ENCODE measurements at places on chromosomes 16 and 17. TPM values are rescaled to one million over a fixed set of nuclear protein-coding genes. Genes with fewer than 3 reads are reported as not detected.
A peak's percentile ranks its signal among the peaks of the same experiment; 100 is the strongest.

- DNase-seq: no peak
These were observed 42.5 kb downstream of the GOSR1 start for GRCh38 chr17:30519707-30520106.

GRCh38 chr16:85592700-85593493 is 20.2 kb upstream of the GSE1 start:
- no peak for DNase-seq

- DNase-seq: peak; percentile 49
These were observed at the start of gene CUEDC1 for GRCh38 chr17:57955183-57955931. TSS of gene CUEDC1 (minus strand) at chr17:57955412. CDS start at chr17:57885564, 69,848 bp downstream.

DNA sequence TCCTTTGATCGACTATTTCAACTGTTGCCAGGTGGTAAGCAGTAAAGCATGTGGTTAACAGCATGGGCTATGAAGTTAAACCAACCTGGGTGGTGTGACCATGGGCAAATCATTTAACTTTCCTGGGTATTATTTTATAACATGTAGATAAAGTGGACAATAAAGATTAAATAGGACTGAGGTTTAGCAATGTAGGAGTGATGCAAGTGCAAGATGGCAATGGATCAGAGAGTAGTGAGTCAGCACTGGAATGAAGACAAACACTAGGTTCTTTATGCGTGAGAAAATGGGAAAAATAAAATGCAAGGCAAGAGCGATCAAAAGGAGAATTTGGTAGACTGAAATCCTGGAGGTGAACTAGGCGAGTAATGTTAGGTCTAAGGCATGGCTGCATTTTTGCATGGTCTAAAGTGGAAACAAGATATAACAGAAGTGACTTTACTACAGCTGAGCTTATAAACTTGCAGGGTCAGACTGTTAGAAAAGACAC is 222.4 kb upstream of the AXIN2 start:
- DNase-seq: no peak

DNA sequence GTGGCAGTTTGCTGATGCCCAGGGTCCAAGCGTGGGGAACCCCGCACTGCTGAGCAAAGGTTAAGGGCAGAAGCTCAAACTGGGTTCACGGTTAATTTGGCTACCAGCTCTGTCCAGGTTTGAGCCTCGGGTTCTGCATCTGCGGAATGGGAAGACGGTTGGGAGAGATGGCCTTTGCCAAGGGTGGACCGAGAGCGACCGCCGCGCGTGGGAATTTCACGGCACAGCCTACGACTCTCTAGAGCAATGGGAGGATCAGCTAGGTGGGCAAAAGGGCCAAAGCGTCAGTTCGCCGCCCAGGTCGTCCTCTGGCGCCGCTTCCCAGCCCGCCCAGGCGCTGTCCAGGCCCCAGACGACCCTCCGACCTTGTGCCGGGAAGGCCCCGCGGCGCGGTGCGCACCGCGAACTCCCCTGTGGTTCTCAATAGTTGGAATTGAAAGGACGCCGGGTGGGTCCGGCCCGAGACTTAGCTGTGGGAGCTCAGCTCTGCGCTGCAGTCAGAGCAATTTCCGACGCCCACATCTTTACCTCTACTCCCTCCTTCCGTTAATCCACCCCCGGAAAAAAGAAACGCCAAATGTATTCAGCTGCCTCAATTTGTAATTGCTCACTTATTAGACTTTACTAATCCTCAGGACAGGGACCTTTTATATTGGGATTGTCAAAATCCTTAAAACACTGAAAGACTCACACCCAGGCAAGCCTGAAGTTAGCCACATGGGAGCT is 2.5 kb upstream of the HS3ST3B1 start:
- DNase-seq: no peak

DNA sequence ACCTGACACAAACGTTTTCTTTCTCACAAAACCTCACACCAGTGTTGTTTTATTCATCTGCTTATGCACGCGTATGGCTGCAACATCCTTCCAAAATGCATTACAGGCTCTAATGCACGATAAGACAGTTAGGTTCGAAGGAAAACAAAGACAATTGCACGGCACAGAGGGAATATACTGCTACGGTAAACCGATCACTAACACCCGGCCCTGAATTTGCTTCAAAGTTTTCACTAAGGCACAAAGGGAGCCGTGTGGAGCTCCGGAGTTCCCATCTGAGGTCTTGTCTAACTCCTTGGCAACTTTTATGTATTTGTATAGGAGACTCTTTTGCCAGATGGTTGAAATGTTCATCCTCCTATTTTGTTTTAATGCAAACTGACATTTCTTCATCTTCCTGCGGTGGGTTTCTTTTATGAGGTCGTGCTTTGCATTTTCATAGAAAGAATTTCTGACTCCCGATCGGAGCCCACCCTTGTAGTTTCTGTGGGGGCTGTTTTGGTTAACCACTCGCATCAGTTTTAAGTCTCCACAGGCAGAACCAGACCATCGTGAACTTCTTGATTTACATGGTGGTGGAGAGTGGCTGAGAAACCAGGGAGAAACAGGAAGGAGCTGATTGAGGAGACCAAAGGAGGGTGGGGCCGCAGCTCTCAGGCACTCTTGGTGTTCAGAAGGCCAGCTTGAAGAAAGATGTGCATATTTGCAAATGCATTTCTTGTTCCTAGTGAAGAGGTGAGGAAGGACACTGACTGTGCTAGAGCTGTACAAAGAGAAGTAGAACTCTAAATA is 516.8 kb downstream of the MAF start:
- no peak for DNase-seq

- no peak for DNase-seq
These were observed 90.7 kb downstream of the PITPNC1 start for GRCh38 chr17:67467500-67468455.

DNA sequence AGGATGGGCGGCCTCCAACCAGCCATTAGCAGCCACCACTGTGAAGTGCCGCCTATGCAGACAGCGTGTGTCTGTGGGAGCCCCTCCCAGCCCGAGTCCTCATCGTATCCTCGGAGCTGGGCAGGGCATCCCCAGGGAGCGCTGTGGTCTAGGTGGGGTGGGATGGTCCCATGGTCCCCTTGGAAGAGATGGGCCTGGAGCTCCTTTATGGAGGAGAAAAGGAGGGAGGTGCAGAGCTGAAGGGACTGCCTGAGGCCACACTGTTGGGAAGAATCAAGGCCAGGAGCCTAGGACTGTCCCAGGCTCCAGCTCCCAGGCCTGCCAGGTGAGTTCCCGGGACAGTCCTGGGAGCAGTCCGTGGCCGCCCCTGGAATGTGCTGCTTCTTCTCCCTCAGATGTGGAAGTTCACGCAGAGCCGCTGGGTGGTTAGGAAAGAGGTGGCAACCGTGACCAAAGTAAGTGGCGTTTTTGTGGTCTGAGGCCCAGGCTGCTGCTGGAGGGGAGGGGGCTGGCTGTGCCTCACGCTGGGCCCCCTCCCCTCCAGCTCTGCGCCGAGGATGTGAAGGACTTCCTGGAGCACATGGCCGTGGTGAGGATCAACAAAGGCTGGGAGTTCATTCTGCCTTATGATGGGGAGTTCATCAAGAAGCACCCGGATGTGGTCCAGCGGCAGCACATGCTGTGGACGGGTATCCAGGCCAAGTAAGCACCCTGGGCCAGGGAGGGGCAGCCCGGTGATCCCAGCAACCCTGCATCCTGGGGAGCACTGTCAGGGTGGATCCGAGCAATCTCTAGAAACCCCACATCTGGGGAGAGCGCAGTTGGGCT is 27.0 kb downstream of the POLR3E start:
- no peak for DNase-seq

GRCh38 chr17:19867329-19868078 is at the start of gene ULK2:
TSS of gene ULK2 (minus strand) at chr17:19867936. CDS start at chr17:19867417, 519 bp downstream.
- peak; percentile 50 for DNase-seq

- no peak for DNase-seq
These were observed 47.4 kb downstream of the PECAM1 start for GRCh38 chr17:64343071-64343774.

- no peak for DNase-seq
These were observed 196.3 kb upstream of the CDH11 start for GRCh38 chr16:65318138-65318537.

DNA sequence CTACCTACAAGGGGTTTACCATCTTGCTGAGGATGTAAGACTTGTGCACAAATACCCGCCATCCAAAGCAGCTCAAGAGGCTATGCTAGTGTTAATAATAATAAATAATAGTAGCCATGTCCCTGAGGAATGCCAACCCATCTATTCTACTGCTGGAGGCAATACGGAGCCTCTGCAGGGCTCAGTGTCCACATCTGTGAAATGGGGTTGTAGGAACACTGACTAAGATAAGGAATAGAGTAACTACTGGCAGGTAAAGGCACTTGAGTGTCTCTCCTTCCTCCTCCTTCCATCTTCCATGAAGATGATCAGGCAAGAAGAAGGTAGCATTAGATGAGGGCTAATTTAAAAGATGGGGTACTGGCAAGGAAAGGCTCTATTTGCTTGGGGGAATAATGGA is 295.3 kb downstream of the SLC39A11 start:
- no peak for DNase-seq

GRCh38 chr17:21269394-21269793 is 15.1 kb upstream of the MAP2K3 start:
- no peak for DNase-seq

The LDHD gene
- 0.10 TPM for polyA plus RNA-seq

The TANGO6 gene
- polyA plus RNA-seq: 16.9 TPM

The ABHD15 gene
- 31.6 TPM for polyA plus RNA-seq

The PRAC2 gene
- not detected for polyA plus RNA-seq

Data from immature natural killer cell (primary cell).